ENCODE measurements at places on chromosomes 3 and 15.

DNA sequence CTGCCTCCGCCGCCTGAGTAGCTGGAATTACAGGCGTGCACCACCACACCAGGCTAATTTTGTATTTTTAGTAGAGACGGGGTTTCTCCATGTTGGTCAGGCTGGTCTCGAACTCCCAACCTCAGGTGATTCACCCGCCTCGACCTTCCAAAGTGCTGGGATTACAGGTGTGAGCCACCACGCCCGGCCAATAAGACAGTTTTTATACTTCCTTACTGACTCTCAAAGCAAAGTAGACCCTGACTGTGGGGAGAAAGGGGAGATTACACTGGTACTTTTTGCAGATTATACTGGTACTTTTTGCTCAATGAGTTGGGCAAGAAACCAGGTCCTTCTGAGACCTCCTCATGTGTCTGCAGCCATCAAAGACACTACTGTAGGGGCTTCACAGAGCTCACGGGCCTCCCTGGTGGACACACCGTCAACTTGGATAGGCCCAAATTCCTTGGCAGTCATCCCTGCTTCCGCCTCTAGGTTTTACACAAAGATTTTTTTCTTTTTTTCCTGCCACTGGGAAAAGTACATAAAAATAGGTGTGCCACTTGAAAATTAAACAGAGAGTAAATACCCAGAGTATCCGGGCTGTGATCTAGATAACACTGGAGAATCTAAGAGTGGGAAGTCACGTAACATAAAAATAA is 143.3 kb upstream of the WNT5A start:
- no peak for DNase-seq

DNA sequence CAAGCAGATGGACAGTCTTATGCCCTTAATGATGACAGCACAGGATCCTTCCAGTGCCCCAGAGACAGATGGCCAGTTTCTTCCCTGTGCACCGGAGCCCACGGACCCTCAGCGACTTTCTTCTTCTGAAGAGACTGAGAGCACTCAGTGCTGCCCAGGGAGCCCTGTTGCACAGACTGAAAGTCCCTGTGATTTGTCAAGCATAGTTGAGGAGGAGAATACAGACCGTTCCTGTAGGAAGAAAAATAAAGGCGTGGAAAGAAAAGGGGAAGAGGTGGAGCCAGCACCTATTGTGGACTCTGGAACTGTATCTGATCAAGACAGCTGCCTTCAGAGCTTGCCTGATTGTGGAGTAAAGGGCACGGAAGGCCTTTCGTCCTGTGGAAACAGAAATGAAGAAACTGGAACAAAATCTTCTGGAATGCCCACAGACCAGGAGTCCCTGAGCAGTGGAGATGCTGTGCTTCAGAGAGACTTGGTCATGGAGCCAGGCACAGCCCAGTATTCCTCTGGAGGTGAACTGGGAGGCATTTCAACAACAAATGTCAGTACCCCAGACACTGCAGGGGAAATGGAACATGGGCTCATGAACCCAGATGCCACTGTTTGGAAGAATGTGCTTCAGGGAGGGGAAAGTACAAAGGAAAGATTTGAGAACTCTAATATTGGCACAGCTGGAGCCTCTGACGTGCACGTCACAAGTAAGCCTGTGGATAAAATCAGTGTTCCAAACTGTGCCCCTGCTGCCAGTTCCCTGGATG is 198.7 kb downstream of the AKAP13 start:
- DNase-seq: no peak

DNA sequence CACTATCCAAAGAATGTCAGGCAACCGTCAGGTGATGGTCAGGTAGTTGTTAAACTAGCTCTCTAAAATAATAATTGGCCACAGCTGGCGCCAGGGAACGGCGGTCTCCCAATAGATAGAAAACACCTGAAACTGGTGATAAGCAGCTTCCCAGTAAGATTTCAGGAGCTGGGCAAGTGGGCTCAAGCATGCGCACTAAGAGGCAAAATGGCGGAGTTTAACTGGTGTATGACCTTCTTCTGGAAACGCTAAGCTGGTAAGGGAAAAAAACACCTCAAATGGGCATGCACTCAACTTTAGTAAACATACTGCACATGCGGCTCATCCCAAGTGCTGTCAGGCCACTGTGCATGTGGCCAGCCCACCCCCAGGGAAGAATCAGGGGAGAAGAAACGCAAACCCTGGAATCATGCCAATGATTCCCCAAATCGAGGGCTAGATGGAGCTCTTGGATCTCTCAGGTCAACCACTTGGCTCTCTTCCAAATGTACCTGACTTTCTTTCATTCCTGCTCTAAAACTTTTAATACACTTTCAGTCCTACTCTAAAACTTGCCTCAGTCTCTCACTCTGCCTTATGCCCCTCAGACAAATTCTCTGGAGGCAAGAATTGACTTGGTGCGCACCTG is 195.0 kb downstream of the ZNF621 start:
- DNase-seq: peak; percentile 61

- no peak for DNase-seq
Measured at GRCh38 chr3:72547183-72547582, 301.1 kb downstream of the SHQ1 start.

GRCh38 chr15:52103217-52104207 is 9.1 kb downstream of the BCL2L10 start:
- no peak for DNase-seq

GRCh38 chr3:7813365-7813764 is 688.3 kb upstream of the LMCD1 start:
- DNase-seq: no peak

DNA sequence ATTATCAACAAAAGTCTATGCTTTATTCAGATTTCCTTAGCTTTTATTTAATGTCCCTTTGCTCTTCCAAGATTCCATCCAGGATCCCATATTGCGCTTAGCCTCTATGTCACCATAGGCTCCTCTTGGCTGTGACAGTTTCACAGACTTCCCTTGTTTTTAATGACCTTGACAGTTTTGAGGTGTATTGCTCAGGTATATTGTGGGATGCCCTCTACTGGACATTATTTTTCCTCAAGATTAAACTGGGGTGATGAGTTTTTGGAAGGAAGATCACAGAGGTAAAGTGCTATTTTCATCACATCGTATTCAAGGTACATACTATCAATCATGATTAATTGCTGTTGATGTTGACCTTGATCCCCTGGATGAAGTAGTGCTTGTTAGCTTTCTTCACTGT is 99.1 kb upstream of the SMAD3 start:
- no peak for DNase-seq
